Head of caudate nucleus (tissue), 42 donors: ENCODE measurements at places on chromosomes 7 and 10.
A peak's percentile ranks its signal among the peaks of the same experiment; 100 is the strongest.

- no peak for DNase-seq
Measured at GRCh38 chr10:59779756-59780533, 26.7 kb upstream of the MRLN start.

GRCh38 chr10:16581202-16581601 is 59.5 kb upstream of the C1QL3 start:
- no peak for DNase-seq

- no peak for DNase-seq
Measured at GRCh38 chr10:51397244-51397643, 302.2 kb downstream of the CSTF2T start.

DNA sequence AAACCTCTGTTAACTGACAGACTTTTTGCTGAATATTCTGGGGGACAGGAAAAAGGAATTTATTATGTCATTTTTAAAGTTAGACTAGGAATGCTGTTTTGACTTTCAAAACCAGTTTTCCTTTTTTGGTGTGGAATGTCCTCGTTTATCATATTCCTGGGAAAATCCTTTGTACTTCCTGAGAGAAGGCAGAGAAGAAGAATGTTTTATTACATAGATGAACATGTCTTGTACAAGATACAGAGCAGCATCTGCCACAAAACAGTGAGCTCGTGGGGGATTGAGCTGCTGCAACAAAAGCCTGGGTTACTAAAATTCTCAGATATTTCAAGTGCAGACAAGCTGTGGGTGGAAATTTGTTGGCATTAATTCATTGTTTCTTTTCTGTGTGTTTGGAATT is 20.2 kb downstream of the MCU start:
- no peak for DNase-seq

GRCh38 chr7:93935102-93935501 is 13.6 kb downstream of the GNG11 start:
- no peak for DNase-seq

DNA sequence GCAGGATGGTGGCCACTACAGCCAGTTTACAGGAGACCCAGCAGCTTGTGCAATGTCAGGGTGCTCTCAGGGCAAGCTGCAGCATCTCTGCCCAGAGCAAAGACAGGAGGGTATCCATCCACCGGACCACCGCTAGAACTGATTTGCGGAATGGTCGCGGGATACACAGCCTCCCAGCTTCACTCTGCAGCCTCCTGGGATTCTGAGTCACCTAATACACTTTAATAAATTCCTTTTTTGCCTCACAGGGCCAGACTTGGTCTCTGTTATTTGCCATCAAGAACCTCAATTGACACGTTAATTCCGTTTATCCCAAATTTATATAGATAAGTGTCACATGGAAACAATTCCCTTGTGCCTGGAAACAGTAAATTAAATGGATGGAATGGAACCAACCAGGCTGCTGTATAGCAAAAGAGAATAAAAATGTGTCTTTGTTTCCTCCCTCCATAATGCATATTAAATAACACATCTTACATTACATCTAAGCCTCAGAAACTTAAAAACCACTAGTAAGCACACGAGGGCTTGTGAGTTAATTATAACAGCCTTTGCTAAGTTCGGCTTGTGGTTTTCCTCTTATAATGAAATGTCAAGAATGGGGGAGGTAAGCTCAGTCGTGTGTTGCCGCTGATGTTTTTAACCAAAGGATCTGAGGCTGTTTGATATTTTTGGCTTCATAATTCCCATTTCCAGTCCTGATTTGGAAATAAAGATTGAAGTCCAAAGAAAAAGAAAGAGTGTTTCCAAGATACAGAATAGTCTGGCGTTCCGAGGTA is 52.1 kb downstream of the ADRB1 start:
- no peak for DNase-seq

GRCh38 chr10:17109475-17110207 is 20.0 kb downstream of the CUBN start:
- no peak for DNase-seq

GRCh38 chr7:102129636-102130370 is 156.9 kb upstream of the SH2B2 start:
- DNase-seq: no peak

- DNase-seq: no peak
Measured at GRCh38 chr7:25842201-25842733, 309.7 kb upstream of the NFE2L3 start.

DNA sequence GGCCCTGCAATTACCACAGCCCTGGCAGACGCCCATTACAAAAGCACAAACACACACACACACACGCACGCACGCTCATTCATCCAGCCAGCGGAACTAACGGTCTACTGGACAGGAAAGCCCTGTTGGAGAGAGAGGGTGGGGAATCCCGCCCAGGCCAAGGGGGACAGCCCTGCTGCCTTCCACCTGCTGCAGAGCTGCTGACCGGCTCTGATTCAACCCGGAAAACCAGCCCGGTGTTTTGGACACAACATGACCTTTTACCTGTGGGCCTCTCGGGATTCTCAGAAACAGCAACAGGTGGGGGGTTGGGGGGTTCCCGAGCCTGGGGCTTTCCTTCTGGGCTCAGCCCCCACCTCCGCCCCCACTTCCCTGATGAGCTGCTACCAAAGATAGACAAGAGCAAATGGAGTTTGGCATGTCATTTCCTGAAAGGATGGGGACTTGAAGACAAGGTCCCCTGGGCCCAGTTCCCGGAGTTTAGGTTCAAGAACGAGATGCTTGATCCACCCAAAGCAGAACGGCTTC is 18.5 kb upstream of the SERPINE1 start:
- no peak for DNase-seq

- DNase-seq: no peak
Measured at GRCh38 chr7:137878333-137878961, 31.7 kb upstream of the DGKI start.

- DNase-seq: no peak
Measured at GRCh38 chr7:157004521-157005455, 5.7 kb downstream of the MNX1 start.

- no peak for DNase-seq
Measured at GRCh38 chr10:4813023-4813422, 13.0 kb upstream of the AKR1E2 start.

DNA sequence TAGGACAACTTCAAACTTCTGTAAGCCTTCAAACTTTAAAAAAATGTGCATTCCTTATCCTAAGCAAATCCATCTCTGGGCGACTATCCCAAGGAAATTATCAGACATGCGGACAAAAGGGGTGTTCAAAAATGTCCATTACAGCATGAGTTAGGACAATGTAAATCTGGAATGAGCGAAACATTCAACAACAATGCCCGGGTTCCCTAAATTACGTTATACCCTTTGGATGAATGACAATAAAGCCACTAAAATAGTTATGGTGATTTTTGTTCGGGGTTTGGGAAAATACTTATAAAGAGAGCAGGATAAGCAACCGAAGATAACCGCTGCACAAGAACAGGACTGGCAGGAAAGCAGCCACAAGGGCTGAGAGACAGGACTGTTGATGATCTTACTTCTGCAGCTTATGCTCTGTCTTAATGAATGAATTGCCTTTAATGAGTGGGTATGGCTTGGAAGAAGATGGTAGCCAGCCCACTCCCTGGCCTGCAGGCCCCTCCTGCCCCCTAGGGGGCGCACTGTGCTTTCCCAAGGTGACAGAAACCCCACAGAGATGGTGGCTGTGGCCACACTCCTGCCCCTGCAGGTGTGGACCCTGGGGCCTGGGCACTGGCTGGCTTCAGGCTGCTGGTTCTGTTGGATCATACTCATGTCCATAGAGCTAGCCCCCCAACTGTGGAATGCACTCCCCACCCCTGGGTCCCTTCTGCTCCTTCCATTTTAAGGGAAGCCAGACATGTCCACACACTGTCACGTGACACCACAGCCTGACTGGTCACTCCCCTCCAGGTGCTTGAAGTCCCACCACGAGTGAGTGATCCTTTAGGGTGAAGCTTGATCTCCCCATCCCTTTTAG is 45.0 kb downstream of the ZCCHC24 start:
- DNase-seq: peak; percentile 86

DNA sequence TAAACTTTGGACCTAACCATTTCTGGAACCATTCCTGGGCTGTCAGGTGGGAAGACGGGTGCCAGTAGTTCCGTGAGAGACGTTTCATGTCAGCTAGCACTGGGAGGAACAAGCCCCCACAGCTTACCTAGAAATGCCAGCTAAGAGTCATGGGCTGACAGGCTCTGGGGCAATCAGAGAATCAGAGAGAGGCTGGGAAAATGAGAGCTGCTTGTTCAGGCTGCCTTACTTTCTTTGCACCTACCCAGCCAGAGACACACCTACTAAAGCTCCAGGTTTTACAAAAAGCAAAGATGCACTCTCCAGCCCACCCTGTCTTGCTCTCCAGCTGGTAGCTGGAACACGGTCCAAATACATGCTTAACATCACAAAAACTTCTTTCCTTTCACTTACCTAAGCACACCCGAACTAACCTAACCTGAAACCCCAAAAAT is 688 bp downstream of the PTN start:
- peak; percentile 21 for DNase-seq

DNA sequence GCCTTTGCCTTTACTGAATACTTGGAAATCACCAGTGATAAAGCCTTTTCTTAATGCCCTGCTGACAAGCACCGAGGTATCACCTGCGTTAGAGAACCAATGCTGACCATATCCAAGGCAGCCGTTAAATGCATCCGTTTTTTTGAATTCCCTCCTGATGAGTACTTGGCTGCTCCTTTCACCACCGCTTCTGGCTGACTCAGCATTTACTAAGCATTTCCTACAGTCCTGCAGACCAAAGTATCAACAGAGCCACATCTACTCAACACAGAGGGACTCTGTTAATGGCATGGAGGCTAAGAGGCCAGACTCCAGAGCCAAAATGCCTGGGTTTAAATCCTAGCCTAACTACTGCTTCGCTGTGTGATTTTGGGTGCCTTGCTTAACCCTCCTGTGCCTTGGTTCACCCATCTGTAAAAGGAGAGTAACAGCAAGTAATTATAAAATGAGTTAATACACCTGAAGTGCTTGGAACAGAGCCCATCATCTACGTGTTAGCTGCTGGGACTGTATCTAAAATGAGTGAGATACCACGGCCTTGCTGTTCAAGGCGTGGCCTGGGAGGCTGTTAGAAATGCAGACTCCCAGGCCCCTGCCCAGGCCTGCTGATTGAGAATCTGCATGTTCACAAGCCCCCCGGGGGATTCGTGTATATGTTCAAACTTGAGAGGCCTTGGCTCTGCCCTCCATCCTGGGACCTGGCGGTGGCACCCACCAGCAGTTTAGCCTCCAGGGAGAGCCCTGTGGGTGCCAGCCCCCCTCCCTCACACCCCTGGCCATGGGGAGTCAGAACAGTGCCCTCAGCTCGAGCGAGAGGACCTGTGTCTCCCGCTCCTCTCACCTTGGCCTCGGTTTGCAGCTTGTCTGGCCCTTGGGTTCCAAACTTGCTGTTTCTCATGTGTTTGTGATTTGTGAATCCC is 30.8 kb upstream of the EFCAB10 start:
- DNase-seq: no peak

DNA sequence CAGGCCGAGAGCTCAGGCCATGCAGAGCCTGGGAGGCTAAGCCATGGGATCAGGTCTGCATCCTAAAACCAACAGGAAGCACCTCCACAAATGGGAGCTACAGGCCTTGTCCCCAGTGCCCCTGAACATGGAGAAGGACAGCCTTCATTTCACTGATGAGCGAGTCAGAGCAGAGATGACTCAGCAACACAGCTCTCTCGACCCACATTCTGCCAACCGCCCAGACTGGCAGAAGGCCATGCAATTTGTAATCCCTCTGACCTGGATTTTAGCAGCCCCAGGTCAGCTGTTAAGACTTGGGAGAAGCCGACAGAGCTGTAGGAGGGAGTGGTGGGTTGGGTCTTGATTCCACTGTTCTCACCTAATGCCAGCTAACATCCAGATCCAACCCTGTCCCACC is 25.5 kb downstream of the VOPP1 start:
- DNase-seq: peak; percentile 31

GRCh38 chr10:107701943-107702342 is 537.4 kb upstream of the SORCS1 start:
- DNase-seq: no peak

DNA sequence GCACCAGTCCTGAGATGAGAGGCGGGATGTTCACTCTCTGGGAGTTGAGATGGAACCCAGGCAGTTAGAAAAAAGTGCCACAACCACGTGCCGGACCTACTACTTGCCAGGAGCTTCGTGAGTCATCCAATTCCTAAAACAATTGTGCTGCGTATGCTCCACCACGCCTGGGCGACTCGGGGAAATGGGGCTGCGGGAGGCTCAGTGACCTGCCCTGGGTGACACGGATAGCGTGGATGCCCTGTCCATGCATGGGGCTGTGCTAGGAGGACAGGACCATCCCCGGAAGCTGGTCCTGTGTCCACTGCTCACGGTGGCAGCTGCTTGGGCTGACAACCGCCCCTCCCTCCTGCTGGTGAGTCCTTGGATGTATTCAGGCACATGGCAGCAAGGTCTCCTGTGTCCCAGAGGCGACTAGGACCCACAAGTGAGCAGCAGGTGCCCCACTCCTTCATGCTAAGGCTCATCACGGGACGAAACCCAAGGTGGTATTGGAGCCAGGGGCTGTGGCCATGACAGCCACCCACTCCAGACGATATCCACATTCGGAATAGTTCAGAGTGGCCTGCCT is 90.4 kb downstream of the BMS1 start:
- no peak for DNase-seq

GRCh38 chr10:69629897-69630650 is at the start of gene FAM241B:
TSS of gene FAM241B (plus strand) at chr10:69630247. CDS start at chr10:69631744, 1,497 bp downstream.
- peak; percentile 62 for DNase-seq

DNA sequence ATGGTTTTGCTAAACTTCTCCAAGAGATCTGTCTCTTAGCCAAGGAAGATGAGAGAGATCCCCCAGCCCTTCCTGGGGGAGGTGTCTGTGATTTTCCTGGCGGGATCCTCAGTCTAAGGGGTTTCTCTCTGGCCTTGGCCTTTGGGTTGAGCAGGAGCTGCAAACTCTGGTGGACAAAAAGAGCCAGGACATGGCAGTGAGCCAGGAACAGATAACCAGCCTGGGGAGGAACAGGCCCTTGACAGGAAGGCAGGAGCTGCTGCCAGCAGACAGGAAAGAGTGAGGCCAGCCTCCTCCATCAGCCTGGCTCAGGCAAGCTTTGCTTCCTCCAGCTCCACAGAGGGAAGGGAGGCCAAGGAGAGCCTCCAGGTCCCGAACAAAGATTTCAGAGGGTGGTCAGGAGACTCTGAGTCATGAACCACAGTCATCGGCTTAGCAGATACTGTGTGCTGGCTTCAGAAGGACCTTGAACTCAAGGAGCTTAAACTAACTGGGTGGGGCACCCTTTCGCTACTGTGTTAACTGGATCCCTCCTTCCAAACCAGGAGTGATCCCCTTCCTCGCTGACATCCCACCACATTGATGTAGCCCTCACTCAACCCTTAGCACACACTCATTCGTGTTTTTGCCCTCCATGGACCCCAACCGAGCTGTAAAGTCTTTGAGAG is 34.7 kb downstream of the DDIT4 start:
- DNase-seq: no peak

- DNase-seq: no peak
Measured at GRCh38 chr10:55495555-55495954, 694.5 kb upstream of the PCDH15 start.

GRCh38 chr10:22536620-22537019 is 177.8 kb downstream of the PIP4K2A start:
- peak; percentile 57 for DNase-seq

GRCh38 chr7:159033956-159034355 is 110.7 kb downstream of the VIPR2 start:
- peak; percentile 18 for DNase-seq
